GM12892 (cell line): ENCODE measurements at places on chromosomes 7 and 10.

GRCh38 chr7:33183504-33183903, 54.1 kb downstream of the BBS9 start:
- no peak for DNase-seq

GRCh38 chr10:104478380-104478779, 124.7 kb downstream of the CFAP58 start:
- no peak for DNase-seq

GRCh38 chr10:22534849-22535604, 179.4 kb downstream of the PIP4K2A start:
- no peak for DNase-seq

DNA sequence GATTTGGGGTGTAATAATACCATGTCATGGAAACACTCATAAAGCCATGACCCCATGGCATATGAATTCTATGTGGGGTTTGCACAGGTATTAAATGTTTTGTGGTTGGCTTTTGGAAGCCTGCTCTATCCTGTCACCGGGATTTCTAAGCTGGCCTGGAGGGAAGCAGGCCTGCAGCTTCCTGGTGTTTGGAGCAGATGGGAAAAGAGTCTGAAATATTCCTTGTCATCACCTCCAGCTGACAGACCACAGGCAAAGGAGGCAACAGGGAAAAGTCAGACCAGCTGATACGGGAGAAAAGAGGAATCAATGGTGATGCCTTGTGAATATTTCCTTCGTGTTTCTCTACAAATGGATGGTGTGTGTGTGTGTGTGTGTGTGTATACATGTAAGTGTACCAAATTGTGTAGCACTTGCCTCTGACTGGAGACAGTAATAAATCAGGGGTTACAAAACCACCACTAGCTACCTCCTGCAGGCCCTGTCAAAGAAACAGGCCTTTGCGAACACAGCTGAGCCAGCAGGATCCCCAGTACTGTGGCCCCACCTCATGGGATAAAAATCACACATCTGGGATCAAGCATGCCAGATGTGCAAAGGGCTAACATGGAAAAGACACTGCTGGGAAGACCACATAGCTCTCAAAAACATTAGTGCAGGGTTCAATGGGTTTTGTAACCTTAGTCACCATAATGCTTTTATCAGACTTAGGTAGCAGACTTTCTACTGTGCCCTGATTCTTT, 120.8 kb upstream of the HPS1 start:
- DNase-seq, result no peak

DNA sequence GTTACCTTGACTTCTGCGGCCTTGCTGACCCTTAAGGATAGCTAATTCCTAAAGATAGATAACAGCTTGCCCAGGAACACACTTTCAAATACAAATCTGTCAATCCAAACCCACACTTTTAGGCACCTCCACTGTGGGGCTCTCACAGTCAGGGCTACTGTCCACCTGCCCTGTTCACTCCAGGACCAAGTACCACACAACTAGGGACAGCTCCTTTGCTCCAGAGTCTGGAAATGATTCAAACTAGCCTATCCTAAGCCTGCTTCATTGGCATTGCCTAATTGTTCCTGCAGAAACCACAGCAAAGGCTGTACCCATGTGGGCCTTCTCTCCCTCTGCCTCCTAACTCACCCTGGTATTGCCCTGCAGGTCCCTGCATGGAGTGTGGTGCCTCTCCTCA, 538.9 kb upstream of the IGFBP3 start:
- no peak for DNase-seq

- DNase-seq, result no peak
Measured at GRCh38 chr10:80567292-80567691, 29.6 kb downstream of the SH2D4B start.

DNA sequence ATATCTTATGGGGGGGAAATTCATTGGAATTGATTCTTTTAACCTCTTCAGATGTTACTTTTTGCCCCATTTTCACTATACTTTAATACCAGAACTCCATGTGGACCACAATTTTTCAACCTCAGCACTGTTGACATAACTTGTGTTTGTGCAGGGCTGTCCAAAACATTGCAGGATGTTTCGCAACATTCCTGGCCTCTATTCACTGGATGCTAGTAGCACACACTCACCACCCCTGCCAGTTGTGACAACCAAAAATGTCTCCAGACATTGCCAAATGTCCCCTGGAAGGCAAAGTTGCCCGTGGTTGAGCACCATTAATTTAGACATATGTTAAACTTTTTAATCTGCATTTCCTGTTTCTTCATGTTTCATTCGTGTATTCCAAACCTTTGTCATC, 234.7 kb downstream of the GFRA1 start:
- no peak for DNase-seq

- DNase-seq, result peak; percentile 8
Measured at GRCh38 chr7:17069146-17069545, 187.4 kb upstream of the AGR3 start.
